ENCODE measurements at places on chromosomes 16 and 17.

DNA sequence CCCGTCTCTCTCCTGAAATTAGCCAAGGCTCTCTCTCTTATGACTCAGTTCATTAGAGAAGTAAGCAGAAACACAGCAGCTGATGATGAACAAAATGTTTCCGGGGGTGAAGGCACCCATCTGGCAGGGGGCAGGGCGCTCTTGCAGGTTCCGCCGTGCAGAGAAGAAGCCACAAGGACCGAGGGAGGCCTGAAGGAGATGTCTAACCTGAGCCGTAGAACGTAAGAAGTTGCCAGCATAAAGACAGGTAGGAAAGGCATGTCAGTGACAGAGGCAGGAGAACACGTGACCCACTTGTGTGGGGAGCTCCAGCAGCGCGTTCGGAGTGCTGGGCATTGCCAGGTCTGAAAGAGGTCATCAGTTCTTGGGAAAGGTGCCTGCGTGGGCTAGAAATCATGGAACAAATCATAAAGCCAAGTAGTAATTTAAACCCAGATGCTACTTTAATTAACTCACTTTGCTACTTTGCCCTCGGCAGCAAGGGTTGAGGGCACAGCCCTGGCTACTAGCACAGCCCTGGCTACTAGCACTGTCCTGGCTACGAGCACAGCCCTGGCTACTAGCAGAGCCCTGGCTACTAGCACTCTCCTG is 198.6 kb downstream of the RPTOR start:
- DNase-seq = no peak

DNA sequence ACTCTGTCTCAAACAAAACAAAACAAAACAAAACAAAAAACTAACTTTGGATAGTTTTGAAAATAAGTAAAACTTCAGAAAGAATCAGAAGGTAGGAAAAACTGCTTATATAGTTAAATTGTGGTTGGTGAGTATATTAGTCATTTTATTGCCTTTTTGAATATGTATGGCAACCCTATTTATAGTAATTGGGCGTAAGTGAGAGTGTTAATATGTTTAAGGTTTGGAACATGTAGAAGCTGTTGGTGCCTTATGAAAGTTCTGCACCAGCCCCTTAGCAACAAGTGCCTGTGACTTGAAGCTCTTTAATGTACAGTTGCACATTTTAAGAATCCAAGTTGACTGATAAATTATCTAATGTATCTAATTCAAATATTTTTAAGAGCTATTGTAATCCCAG is 47.4 kb upstream of the ABCC11 start:
- no peak for DNase-seq

DNA sequence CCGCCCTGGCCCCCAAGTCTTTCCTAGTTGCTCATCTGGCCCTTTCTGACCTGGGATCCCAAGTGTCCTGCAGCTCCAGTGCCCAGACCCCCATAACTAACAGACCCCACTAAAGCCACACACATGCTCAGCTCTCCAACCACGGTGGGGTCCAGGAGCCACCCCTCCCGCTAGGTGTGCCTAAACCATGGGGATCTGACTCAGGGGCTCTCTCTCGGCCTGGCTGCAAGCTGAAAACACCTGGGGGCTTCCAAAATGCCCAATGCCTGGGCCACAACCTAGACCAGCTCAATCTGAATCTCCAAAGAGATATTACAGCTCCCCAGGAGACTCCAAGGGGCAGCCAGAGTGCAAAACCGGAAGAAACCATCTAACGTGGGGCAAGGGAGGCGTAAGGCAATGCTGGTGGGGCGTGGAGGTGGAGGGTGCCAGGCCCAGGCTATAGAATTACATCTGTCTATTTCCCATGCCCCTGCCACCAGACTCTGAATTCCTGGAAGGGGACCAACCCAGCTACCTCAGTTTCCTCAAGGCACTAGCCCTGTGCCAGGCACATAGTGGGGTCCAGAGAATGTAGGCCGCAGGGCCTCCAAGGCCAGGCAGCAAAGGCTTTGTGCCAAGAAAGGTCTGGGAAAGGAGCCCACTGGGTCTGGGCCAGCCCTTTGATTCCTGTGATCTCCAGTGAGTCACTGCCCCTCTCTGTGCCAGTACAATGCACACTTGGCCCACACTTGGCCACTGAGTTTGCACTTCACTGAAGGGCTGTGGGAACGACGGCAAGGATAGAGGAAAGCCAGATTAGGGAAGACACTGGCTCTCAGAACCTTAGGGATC is 3.3 kb downstream of the CD2BP2 start:
- DNase-seq = no peak

GRCh38 chr17:1365445-1366039 is 34.5 kb downstream of the YWHAE start:
- peak; percentile 59 for DNase-seq

DNA sequence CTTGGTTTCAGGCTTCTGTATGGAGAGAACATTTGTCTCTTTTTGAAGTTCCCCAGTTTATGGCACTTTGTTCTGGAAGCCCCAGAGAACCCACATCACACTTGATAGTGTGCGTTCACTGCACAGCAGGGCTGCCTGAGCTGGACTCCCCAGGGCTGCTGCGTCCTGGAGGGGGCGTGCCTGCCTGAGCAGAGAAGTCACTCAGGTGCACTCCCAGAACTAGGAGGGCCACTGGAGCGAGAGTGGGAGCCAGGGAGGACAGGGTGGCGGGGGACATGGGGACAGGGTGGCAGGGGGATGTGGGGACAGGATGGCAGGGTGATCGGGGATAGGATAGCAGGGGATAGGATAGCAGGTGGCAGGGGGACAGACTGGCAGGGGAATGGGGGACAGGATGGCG is 43.9 kb upstream of the ZNF469 start:
- no peak for DNase-seq

DNA sequence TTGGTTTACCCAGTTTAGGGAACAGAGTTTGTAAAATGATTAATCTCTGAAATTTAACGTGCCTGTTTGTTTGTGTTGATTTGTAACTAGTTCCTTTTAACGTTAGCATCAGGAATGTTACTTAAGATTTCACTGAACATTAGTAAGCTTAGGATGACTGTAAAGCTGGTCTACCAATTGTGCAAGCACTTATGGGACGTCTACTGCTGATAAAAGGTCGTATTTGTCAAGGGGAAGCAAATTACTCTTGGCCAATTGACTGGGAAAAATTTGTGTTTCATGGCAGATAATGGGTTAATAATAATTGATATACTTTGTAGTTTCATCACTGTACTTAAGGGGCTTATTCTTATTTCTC is 11.8 kb downstream of the METTL9 start:
- DNase-seq = no peak

DNA sequence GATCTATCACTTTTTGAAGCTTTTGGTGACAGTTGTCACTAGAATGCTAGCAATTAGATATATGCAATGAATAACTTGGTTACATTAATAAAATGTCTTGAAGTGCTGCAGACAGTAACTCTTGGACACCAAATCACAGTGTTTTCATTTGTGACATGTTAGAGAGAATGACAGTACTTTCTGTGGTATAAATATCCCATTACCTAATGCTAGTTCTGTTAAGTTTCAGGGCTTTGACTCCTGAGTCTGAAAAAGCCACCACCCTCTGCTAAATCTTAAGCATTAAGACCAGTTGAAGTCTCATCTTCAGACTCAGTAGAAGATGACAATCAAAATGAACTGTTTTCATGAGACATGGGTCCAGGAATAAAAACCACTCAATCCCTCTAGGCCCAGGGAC is 10.6 kb upstream of the CPHXL2 start:
- DNase-seq = no peak

GRCh38 chr17:14469971-14470370 is 169.1 kb downstream of the HS3ST3B1 start:
- DNase-seq = no peak

GRCh38 chr16:25413975-25414374 is 156.3 kb upstream of the ZKSCAN2 start:
- peak; percentile 4 for DNase-seq

GRCh38 chr17:50949989-50950877 is 84.1 kb upstream of the TOB1 start:
- DNase-seq = peak; percentile 88

DNA sequence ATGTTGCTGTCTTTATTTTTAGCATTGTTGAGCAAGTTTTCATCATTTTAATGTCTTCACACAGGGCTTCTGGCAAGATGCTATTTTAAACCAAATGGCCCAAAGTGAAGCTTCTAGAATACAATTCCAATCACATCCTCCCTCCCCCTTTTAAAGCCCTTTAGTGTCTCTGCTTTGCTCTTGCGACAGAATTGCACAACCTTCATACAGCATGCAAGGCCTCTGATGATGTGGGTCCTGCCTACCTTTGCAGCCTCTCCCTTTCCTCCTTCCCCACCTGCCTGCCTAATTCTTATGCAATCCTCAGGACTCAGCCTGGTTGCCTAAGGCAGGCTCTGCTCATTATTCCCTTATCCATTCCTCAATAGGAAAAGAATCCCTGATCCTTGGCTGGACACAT is 381.7 kb downstream of the SLC39A11 start:
- DNase-seq = peak; percentile 76

GRCh38 chr17:50691550-50692447 is 15.9 kb downstream of the ANKRD40 start:
- DNase-seq = no peak

GRCh38 chr17:78707016-78707415 is 75.1 kb downstream of the CYTH1 start:
- peak; percentile 58 for DNase-seq

GRCh38 chr17:76753061-76753961 is 15.4 kb downstream of the MFSD11 start:
- DNase-seq = peak; percentile 55

DNA sequence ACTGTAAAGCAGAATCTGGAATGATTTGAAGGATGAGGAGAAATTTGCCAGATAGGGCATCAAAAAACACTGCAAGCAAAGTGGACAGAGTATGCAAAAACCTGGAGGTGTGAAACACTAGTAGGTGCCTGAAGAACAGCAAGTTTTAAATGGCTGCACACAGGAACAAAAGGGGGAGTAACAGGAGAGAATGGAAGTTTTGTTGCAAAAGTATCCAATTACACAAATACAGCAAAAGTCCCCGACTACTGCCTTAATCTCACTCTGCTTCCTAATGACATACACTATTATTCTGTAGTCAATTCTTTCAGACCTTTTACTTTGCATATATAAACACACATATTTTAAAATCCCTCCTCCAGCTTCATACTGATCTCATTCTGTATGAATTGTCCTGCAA is 1.5 kb downstream of the HEATR6 start:
- no peak for DNase-seq

DNA sequence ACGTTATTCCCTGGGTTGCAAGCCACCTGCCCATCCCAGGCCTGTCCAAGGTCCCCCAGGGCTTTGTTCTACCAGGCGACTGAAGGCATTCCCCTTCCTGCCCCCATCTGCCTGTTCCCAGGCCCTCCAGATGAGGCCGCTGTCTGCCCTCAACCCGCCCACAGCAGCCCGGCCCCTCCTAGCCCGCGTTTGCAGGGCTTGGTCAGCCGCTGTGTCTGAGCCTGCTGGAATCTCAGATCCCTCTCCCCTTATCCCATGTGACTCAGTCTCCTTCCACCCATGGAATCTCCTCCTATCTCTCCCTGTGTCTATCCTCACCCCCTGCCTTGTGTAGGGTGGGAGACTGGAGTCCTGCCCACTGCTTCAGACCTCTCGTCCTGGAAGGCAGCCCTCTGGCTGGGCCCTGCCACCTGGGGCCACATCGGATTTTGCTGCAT is 186.0 kb upstream of the TNRC6C start:
- no peak for DNase-seq

DNA sequence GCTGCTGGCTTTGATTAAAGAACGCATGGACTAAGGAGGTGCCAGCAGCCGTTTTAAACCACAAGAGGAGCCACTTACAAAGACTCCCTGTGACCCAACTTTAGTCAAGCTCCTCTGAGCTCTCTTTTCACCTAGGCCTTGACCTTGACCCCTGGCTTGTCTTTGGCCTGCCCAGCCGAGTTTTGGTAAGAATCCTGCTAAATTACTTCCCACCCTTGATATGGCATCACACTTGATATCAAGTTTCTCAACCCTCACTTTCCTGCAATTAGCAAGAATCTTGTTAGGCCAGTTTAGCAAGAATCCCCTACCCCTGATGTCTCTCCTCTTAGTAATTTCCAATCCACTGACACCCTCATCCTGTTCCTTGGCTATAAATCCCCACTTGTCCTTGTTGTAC is 232.8 kb upstream of the SALL1 start:
- DNase-seq = no peak

DNA sequence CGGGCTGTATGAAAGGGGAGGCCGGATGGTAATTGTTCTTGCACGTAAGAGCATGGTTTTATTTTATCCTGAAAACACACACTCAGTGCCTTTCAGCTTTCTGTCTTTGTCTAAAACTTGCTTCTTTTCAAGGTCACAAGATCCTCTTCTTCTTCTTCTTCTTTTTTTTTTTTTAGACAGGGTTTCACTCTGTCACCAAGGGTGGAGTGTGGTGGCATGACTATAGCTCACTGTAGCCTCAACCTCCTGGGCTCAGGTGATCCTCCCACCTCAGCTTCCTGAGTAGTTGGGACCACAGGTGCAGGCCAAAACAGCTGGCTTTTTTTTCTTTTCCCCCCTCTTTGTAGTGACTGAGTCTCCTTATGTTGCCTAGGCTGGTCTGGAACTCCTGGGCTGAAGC is 15.9 kb upstream of the ZNF629 start:
- no peak for DNase-seq

- peak; percentile 44 for DNase-seq
Observed at GRCh38 chr17:39238311-39238972, 12.7 kb upstream of the STAC2 start.

- no peak for DNase-seq
Observed at GRCh38 chr16:12098429-12099310, 122.1 kb downstream of the SNX29 start.

DNA sequence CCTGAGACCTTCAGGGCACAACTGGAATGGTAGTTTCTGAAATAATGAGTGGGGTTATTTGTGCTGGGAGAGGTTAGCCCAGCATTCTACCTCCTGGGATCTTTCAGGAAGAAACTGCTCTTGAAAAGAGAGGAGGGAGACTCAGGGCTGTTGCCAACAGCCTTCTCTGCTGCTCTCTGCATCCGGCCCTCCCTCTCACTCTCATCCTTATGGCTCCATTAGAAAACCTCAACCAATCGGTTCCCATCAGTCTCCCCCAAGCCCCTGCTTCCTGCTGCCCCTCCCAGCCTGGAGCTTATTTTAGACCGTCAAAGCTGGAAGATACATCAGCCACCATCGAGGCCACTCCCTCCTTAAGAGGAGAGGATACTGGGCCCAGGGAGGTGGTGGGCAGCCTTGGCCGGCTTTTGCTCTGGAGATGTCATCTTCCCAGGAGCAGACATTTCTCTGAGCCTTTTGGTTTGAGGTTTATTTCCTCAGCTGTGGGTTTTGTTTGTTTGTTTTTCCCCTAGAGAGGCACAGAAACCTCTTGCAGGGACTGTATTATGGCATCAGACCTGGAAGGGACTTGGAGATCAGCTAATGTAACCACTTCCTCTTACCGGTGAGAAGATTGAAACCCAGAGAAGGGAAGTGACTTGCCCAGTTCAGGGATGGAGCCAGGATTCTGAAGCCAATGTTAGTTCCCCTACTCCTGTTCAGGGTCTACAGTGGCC is 2.7 kb downstream of the MPRIP start:
- DNase-seq = no peak

Data from foreskin keratinocyte (primary cell).